Activated T-helper 1 cell treated with anti-CD3 and anti-CD28 coated beads, Interleukin-2, amount 50 U/mL, for 16 hours (primary cell): ENCODE measurements at places on chromosomes 3 and 15.

GRCh38 chr15:77672135-77672534 lies 39.4 kb upstream of the LINGO1 start:
- no peak for DNase-seq

DNA sequence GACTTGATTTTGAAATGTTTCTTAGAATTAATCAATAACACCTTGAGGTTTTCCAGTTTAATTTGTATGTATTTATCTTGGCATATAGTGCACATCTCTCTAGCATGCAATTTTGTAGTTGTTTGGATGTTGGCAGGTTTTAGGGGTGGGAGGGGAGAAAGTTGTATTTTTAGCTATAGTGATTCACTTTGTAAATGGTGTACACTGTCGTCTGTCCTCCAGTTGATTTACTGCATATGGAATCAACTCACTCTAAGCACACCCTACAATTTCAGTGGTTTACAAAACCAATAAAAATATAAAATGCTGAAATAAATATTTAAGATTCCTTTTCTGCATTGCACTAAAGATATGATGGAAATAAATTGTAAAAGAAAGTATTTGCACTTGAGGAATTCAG lies 199.1 kb downstream of the CDIN1 start:
- no peak for DNase-seq

DNA sequence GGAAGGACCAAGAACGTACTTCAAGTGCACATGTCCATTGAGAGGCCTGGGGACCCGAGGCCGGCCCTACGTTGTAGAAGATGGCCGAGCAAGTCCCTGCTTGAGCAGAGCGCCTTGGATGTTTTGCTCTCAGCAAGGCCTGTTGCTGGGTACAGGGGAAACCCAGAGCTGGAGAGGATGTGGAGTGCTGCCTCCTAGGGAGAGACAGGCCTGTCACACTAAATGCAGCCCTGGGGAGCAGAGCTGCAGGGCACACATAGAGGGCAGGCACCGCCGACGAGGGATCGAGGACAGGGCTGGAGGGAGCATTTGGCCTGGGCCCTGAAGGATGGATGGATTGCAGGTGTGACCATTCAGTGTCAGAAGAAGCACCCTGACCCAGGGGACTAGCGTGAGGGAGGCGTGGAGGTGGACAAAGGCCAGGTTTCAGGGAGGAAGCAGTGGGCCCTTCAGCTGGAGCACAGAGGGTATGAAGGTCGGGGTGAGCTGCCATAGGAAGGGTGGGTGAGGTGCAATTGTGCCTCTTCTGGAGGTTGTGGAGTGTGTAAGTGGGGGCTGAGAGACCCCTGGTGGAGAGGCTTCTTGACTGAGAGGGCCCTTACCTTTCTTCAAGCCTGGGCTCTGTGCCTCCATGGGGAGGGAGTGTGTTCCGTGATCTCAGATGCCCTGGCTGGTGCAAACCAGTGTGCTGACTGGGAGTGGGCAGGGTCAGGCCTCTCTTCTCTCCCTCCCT lies 142.4 kb downstream of the CHDH start:
- DNase-seq = no peak

DNA sequence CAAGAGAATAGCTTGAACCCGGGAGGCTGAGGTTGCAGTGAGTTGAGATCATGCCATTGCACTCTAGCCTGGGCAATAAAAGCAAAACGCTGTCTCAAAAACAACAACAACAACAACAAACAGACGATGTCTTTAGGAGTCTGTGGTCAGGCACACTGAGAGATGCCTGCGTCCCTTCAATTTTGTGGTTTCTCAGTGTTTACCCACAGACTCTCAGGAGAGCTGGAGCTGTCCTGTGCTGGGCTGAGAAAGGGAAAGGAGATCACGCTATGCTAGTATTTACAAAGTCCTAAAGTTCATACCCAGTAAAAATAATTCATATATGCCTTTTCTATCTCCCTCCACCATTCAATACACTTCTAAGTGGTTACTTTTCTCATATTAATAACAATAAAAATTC lies 6.3 kb downstream of the LAMP3 start:
- no peak for DNase-seq

GRCh38 chr3:62669161-62669560 lies 206.1 kb downstream of the CADPS start:
- DNase-seq = no peak

DNA sequence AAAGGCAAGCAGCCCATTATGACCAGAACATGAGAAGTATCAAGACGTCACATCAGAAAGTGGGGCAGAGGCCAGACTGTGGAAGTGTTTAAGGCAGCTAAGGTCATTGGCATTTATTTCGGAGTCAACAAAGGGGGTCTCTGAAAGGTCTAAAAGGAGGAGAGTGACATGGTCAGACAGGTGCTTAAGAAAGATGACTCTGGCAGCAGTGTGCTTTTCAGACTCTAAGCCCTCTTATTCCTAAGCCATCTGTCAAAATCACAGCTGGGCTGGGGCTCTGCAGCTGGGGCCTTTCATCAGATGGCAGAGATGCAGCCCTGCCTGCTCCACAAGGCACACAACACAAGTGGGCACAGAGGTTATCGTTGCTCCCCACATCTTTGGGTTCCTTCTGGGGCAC lies 14.0 kb downstream of the FBXL22 start:
- DNase-seq = no peak

- DNase-seq = no peak
These were observed 183.2 kb upstream of the IL12A start for GRCh38 chr3:159805411-159805772.

- no peak for DNase-seq
These were observed 55.4 kb downstream of the PSMD6 start for GRCh38 chr3:63967675-63968611.
